ENCODE measurements at places on chromosomes 13 and 19. TPM values are rescaled to one million over a fixed set of nuclear protein-coding genes. Genes with fewer than 3 reads are reported as not detected.

- no peak for DNase-seq
These were observed 280.7 kb upstream of the MIR17HG start for GRCh38 chr13:91066745-91067144.

- no peak for DNase-seq
These were observed 2.7 kb downstream of the WDR88 start for GRCh38 chr19:33134571-33135041.

DNA sequence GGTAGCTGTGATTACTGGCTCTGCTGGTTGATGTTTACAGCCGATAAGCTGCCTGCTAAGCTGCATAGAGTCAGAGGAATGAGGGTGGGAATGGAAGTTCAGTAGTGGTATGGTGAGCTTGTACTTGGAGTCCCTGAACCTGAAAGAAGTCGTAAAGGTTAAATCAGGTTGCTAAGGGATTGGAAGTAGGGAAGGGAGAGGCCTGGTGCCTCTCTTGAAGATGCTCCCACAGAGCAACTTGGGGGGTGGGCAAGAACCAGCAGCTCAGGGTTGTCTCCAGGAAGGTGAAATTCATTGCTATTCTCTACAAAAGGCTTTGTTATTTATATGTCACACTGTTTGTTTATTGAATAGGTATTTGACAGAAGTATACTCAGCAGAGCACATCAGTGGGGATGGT is 73.8 kb upstream of the OLFM4 start:
- no peak for DNase-seq

- DNase-seq, result no peak
These were observed 5.8 kb downstream of the FUZ start for GRCh38 chr19:49807058-49807903.

DNA sequence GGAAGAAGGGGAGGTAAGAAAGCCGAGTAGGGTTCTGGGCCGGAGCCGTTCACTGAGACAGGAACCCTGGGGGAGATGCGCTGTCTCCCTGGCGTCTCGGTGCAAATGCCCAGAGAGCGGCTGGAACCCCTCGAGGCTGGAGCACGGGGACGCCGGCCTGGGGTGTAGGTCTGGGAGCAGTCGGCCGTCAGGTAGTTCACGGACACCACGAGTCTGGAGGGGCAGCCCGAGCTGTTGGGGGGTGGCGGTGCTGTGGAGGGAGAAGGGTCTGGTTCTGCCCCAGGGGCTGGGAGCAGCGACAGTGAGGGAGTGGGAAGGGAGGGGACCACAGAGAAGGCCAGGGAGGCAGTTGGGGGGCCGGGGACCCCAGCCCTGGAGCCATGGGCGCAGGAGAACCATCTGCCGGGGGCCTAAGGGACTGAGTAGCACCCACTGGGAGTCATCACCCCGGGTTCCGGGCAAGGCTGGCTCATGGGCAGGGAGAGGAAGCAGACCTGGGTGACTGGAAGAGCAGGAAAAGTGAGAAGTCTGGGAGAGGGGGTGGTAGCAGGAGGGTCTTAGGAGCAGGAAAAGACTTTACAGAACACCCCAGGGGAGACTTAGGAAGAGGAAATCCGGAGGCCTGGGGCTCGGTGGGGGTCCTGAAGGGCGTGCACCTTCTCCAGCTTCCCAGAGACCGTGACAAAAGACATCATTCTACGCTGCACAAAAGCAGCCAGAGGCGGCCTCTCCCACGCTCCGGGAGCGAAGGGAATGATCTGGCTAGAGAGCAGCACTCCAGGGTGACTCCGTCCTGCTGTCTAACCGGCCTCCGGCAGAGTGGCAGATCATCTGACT is 173.1 kb upstream of the SOX1 start:
- DNase-seq, result no peak

DNA sequence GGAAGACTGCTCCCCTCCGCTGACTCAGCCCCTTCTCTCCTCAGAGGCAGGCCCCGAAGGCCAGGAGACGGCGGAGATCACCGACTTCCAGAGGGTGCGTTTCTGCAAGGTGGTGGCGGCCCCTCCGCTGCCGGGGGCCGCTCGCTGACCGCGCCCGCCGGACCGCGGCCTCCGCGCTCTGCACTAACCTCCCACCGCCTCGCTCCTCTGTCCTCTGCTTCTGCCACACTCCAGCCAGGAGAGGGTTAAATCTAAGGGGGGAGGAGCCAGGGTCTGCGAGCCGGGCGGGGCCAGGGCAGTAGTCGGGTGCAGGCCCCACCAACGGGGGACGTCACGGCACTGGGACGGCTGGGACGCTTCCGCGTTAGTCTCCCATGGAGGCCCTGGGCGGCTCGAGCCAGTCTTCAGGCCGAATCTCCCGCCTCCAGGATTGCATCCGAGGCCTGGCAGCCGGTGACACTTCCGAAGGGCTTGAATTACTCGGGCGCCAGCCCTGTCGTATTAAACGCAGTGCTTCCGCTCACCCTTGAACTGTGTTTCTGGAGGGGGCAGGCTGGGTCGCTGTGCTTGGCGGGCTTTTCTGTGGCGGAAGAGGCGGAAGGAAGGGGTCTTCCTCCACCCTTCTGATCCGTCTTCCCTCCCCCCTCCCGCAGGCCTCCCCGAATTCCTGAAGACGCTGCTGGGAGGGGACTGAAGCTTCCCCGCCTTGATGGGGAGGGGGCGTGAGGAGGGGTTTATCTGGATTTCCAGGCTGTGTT is 1.2 kb upstream of the INAFM1 start:
- DNase-seq, result peak; percentile 61

DNA sequence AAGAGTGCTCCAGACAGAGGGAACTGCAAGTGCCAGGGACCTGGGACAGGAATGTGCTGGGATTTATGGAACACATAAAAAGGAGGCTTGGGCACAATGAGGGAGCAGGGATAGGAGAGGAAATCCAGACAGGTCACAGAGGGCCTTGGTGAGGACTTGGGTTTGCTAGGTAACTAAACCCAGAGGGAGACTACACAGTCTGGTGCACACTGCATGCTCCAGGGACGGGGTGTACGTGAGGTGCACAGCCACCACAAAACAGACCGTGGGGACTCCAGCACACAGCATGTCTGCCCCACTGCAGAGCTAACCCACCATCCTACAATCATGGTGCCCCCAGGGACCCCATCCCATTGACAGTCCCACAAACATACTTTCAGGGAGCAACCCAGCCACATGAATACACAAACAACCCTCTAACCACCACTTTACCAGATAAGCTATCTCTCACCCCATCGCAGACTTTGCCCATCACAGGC is 5.5 kb upstream of the ZFP36 start:
- DNase-seq, result no peak

GRCh38 chr13:33008946-33009722 is 7.1 kb upstream of the KL start:
- DNase-seq, result no peak

DNA sequence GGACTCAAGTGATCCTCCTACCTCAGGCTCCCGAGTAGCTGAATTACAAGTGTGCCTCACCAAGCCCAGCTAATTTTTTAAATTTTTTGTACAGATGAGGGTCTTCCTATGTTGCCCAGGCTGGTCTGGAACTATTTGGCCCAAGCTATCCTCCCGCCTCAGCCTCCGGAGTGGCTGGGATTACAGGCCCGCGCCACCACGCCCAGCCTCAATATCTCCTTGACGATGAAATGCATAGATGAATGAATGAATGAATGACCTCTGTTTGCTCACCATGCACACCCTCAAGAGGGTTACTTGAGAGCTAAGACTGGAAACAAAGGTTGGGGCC is 14.9 kb upstream of the AP1M2 start:
- DNase-seq, result no peak

DNA sequence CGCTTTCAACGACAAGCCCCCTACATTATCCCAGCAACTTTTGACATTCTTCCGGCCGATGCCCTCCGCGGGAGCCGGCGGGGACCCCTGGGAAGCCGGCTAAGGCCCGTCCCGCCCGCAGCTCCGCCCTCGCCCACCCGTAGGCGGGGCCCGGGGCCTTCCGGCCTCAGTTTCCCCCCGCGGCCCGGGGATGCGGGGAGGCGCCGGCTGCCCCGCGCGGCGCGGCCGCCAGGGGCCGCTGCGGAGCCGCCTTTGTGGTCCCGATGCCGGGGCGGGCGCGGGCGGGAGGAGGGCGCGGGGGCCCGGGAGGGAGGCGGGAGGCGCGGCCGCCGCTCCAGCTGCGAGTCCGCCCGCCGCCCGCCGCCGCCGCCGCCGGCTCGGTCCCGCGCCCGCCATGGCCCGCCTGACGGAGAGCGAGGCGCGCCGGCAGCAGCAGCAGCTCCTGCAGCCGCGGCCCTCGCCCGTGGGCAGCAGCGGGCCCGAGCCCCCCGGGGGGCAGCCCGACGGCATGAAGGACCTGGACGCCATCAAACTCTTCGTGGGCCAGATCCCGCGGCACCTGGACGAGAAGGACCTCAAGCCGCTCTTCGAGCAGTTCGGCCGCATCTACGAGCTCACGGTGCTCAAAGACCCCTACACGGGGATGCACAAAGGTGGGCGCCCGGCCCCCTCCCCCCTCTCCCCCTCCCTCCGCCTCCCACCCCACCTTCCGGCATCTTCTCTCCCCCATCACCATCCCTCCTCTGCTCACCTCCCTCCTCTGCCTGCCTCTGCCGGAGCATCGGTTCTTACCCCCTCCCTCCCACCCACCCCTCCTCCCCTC is at the start of gene CELF5:
CELF5 (plus strand) TSS at position 316 of the 823 bp plus-strand sequence; CDS start at position 395, 79 bp downstream.
- no peak for DNase-seq

DNA sequence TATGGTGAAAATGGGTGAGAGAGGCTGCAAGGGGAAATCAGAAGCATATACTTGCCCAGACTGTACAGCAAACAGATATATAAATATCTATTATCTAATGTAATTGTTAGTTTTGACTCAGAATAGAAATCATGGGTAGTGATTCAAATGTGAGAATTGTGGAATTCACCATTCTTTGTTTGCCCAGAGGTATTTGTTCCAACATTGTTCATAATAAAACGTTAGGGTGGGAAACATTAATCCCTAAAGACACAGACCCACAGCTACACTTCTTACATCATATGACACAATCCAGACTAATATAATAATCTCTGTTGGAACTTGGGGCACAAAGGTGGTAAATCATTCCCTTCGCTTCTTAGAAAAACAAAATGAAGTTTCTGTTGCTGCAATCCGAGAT is 646.5 kb upstream of the SLITRK6 start:
- no peak for DNase-seq

Gene PSG3
- total RNA-seq, result not detected

Gene SLC6A16
- total RNA-seq, result 0.17 TPM

Gene FSD1
- total RNA-seq, result 8.6 TPM

Gene HCST
- 0.21 TPM for total RNA-seq

Gene C19orf81
- total RNA-seq, result not detected

Gene OSCAR
- total RNA-seq, result 0.11 TPM

Measured in foreskin keratinocyte (primary cell).